Omental fat pad (tissue), 4 donors: ENCODE measurements at places on chromosomes 4 and X.
A peak's percentile ranks its signal among the peaks of the same experiment; 100 is the strongest.

GRCh38 chr4:153142700-153143438 is 61.4 kb upstream of the TRIM2 start:
- peak; percentile 37 for DNase-seq

DNA sequence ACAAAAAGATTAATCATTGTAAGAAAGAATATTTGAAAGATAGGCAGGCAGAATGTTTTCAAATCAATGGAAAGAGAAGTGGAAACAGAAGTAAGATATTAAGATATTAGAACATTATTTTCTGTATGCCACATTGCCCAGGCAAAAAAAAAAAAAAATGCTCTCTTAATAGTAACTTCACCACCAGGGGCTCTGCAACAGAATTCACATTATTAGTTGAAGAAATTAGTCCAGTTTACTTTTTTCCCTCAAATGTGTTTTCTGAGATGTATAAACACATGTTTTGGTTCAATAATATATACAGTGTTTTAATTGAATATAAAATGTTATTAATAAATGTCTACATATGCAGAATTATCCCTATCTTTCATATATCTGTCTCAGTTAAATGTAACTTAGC is 78.0 kb upstream of the ADAD1 start:
- no peak for DNase-seq

DNA sequence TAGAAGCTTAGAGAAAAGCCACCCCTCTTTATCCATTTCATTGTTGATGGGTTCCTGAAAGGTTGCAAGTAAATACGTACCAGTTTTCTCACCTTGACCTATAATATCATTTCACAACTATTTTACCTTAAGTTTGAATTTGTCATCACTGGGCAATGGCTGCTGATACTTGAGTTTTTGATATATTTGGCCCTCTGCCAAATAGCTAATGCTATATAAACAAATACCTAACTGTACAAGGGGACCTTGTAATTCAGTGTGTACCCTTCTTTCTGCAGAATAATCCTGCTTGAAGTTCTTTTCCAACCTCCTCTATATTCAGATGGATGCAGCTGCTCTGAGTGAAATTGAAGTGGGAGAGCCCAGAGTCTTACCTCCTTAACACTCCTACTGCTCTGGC is 19.0 kb upstream of the GLUD2 start:
- no peak for DNase-seq

DNA sequence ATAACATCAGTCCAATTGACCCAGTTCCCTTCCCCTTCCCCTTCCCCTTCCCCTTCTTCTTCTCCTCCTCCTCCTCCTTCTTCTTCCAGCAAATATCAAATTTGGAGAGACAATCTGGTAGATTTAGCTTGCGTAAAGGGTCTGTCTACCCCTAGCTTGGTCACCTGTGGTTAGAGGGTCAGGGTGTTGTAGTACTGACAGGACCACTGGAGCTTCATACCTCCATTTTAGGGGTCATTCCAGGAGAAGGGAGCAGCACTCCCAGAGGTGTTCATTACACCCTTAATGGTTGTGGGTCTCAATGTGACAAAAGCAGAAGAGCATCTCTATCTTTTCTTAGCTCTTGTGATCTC is 3.7 kb upstream of the FGB start:
- DNase-seq, result no peak

DNA sequence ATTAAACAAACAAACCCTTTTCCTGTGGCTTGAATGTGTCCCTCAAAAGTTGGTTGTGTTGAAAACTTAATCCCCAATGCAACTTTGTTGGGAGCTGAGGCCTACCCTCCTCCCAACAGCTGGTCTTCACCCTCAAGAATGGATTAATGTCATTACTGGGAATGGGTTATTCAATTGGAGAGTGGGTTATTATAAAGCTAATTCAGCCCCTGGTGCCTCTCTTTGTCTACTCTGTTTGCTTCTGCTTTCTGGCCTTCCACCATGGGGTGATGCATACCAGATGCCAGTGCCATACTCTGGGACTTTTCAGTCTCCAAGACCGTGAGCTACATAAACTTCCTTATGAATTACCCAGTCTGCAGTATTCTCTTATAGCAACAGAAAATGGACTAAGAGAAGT is 706.5 kb downstream of the CCSER1 start:
- DNase-seq, result no peak
